NCI-H526 (cell line): ENCODE measurements at places on chromosomes 2 and 18.

DNA sequence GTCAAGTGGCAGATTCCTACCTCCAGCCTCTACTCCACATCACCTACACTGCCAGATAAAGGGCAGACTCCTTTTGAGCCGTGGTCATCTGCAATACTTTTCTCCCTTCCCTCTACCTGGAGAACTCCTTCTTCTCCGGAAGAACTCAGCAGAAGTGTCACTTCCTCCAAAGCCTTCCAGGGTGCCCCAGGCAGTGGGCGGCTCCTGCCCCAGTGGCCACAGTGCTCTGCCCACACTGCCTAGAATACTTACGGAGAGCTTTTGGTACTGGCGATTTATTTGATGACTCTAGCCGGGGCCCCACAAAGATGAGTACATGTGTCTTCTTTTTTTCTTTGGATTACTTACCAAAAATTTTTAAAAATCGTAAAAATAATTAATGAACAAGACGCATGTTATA is 39.7 kb downstream of the FOSL2 start:
- DNase-seq, result no peak

DNA sequence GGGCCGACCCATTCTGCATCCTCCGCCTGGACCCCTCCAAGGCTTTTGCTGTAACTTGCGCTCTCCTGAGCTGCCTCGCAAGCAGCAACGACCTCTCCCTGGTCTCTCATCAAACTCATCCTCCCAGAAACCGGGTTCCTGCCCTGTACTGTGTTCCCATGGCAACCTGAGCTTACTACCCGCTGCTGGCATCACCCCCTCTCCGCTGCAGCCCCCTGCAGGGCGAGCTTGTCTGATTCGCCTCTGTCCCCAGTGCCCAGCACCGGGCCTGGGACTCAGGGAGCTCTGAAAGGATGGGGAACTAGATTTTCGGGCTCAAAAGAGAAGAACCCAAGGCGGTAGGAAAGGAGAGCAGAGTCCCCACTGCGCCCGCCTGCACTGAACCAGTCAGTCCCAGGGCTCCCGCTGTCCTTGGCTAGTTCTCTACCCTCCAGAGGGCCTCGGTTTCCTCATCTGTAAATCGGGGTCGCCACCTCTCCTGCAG is 463 bp downstream of the HS1BP3 start:
- no peak for DNase-seq

GRCh38 chr2:112811841-112812306 is 24.7 kb downstream of the IL1B start:
- no peak for DNase-seq

DNA sequence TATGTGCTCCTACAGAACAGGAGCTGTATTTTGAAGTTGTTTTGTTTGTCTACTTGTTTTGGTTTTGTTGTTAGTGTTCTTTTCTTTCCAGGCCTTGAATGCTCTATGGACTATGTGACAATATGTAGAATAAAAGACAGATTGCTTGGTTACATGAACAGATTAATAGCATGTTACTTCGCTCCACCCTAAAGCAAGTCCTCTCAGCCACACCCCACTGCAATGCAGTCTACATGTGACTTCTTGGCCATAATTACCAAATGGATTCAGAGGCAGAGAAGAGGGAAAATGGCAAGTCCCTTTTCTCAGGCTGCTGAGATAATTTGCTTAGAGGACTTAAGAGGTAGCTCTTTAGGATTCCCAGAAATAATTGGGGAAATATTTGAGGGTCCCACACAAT is 123.2 kb upstream of the CYP1B1 start:
- DNase-seq, result no peak

- no peak for DNase-seq
Observed at GRCh38 chr2:133303150-133303549, 265.1 kb downstream of the NCKAP5 start.

DNA sequence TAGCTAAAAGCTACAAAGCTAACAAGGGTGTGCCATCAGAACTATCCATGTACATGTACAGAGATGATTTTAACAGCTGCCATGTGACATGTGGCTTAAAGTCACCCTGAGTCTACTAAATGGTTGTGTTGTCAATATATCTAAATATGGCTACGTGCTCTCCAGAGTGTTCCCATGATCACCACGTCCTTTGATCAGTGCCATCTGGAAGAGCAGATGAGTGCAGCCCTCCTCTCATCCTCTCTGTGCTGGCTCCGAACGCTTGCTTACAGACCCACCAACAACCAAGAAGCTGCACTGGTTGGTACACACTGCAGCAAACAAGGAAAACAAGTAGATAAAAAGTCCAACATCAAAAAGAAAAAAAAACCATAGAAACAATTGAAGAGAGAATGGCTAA is 88.6 kb upstream of the NARS1 start:
- DNase-seq, result no peak

GRCh38 chr18:2958819-2959298 is 54.1 kb downstream of the LPIN2 start:
- no peak for DNase-seq

GRCh38 chr2:71510196-71510807 is 56.9 kb downstream of the DYSF start:
- DNase-seq, result peak; percentile 26

DNA sequence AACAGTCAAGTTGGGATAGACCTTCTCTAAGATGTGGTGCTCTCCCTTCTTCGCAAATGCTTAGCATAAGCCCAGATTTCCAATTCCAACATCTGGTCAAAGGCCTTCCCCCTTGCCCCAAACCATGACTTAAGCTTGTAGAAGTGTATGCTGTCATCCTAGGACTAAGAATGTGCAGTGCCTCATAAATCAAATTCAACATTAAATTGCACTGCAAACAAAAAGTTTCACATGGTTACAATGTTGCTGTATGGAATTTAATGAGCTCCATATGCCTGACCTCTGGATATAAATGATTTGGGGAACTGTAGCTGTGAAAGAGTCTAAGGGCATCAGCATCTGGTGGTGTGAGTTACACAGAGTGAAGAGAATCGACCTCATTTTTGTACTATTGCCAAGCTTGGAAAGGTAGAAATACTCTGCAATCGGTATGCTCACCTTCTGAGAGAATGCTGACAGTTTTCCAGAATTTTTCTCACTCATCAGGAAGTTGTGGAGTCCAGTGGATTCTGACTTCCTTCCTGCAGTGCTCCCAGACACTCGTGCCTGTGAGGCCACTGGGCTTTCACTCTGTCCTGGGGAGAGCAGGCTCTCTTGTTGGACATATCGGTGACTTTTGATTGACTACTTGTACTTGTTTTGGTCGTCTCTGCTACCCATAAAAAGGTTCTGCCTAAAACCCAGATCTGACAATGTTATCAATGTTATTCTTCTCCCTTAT is 40.6 kb downstream of the FASTKD2 start:
- no peak for DNase-seq

- DNase-seq, result no peak
Observed at GRCh38 chr18:24128700-24129099, 10.2 kb upstream of the CABYR start.

- DNase-seq, result no peak
Observed at GRCh38 chr18:59624369-59624765, 72.9 kb downstream of the CCBE1 start.

DNA sequence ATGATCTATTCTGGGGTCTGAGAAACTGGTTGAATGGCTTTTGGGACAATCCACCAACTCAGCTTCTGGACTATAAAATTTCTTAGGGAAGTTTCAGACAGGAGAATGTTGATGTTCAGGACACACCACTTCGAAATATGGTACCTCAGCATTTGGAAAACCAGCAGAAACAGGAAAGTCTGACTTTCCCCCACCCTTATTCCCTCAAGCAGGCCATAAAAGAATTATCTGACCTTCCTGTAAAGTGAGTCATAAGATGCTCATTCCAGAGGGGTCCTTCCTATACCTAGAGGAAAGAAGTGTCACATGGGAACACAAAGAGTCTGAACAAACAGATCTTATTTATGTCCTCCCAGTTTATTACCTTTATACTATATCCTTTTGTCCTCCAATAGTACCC is 415.0 kb downstream of the CPS1 start:
- no peak for DNase-seq

- no peak for DNase-seq
Observed at GRCh38 chr18:27314996-27315395, 129.9 kb upstream of the CHST9 start.

DNA sequence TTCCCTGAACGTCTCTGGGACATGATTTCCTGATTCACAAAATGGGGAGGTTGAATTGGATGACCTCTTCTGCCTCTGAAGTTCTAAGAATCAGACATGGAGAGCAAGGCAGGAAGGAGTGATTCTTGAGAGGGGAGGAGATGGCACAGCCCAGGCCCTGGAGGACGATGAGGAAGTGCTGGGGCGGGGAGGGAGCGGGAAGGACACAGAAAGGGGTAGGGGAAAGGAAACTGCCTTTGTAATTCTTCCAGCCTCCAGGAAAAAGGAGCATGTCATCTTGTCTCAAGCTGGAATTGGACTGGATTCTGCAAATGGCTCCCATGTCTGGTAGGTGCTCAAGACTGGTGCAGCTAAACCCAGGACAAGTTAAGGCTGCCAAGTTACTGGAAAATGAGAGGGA is 97.0 kb upstream of the NCK2 start:
- no peak for DNase-seq

GRCh38 chr18:21702602-21703001 is 2.0 kb downstream of the ABHD3 start:
- DNase-seq, result no peak

DNA sequence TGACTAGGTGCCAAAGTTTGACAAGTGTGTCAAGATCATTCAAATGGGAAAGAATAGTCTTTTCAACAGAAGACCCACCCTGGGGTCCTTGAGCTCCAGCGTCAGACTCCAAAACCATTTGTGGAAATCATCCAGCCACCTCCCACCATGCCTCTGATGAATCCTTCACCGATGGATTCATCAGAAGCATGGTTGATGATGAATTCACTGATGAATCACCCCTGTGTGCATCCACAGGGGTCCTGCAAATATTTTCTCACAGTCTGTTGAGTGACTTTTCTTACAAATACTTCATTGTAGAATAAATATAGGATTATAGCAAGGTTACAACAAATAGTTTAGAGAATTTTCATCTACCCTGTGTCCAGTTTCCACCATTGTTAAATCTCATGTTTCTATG is 4.3 kb downstream of the UGT1A9 start:
- no peak for DNase-seq

DNA sequence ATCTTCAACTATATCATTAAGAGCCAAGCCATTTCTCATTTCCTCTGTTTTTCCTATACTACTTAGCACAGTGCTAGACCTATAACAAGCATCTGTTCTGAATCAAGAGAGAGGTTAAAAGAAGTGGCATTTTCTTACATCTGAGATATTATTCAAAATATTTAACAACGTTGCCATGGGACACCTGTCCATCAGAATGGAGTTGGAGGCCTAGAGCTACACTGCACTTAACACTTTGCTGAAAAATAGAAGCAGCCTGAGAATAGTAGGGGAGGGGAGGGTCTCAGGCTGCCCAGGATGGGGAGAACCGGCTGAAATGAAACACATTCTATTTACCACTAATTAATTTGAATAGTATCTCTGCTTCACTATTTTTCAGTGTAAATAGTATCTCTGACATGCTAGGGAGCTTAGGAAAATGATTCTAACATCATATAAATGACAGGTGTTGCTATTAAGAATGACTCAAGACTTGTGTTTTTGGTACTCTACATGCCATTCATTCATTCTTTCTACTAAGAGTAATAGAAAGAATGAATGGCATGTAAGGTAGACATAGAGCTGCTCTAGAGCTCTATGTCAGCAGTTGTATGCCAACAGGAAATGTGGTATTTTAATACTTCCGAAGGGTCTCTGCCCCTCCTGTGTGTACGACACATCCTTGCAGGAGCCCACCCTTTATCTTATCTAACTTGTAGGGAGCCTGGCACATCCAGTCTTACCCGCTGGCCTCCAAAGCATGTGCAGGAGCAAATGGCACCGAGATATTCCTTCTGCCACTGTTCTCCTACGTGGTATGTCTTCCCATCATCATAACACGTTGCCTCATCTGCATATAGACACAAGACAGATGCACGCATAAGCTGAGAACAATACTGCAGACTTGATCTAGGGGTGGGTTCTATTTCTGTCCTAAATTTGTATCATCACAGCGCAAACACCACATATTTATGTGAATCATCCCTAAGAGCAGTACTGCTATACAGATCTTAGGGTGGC is 52.6 kb downstream of the ATIC start:
- no peak for DNase-seq

DNA sequence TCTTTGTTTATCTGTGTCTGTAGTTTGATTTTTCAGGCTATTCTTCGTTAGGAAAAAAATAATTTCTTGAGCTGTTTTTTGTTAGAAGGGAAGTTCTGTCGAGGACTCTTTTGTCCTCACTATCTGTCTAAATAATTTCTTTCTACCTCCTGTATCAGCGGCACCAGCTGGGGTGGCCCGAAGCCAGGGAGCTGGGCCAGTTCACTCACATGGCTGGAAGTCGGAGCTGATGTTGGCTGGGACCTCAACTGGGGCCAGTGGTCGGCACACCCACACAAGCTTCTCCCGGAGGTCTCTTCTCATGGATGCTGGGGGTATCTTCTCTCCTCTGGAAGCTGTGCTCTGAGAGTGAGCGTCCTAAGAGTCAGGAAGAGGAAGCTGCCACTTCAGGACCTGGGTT is 8.0 kb upstream of the PDIA6 start:
- DNase-seq, result no peak

- no peak for DNase-seq
Observed at GRCh38 chr2:215022418-215022817, 116.0 kb downstream of the ABCA12 start.

DNA sequence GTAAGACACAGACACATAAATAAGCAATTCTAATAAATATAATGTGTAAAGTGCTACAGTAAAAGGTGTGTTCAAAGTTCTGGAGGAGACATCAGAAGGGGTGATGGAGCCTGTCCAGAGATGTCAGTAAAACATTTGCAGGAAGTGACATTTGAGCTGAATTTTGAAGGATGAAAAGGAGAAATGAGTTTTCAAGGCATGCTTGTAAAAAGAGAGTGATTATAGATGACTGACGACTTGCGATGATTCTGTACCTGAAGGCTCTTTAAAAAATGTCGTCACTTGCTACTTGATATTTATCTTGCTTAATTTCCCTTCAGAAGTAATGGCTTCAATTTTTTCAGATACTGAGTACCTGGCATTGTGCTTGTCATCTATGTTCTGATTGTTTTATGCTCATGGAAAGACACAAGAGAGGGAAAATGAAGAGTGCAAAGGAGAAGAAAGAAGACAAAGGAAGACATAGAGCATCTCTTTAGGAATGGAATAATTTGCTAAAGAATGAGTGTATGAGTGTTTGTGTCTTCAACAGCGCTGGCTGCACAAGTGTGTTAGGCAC is 73.9 kb downstream of the PLA2R1 start:
- no peak for DNase-seq

- no peak for DNase-seq
Observed at GRCh38 chr2:215557701-215558100, 121.8 kb upstream of the FN1 start.

DNA sequence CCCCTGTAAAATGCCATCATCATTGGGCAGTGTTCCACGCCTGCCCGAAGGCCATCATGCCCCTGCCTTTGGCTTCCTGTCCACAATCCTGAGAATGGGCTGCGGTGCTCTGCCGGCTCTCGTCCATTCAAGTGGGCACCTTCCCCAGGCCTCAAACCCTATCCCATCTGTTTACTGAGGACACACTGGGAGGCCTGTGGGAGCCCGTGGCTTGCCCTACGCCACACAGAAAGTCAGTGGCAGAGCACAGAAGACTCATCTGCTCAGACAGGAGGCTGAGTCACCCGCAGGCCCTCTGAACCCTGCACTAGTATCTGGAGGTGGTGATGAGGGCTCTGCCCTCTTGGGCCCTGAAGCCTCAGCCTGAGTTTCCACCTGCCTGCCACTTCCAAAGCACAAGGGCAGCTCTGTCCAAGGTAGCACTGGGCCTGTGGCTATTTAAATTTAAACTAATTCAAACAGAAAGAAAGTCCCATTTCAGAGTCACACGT is 19.1 kb upstream of the ANKRD53 start:
- no peak for DNase-seq
